ENCODE measurements at places on chromosomes 2 and 18.

- DNase-seq, result no peak
Measured at GRCh38 chr18:31015715-31016434, 26.7 kb downstream of the DSC3 start.

GRCh38 chr18:35241448-35241804 is 592 bp downstream of the ZNF397 start:
- no peak for DNase-seq

GRCh38 chr18:23077493-23078256 is 57.6 kb upstream of the CABLES1 start:
- no peak for DNase-seq

DNA sequence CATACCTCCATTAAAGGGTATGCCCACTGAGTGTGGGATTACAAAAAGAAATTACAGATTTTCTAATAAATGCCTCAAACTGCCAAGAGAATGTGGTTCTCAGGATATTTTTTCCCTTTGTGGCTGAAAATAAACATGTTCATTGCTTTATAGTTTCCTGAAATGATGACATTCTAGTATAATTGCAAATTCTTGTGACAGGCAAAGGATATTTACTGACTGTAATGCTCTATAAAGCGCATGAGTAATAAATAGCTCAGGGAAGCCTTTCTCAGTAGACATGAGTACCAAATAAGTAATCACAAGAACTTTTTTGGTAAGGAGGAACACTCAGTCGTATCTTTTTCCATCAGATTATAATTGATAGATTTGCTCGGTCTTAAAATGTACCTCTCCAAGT is 72.3 kb downstream of the FTCDNL1 start:
- no peak for DNase-seq

GRCh38 chr2:202479090-202479489 is 103.0 kb downstream of the BMPR2 start:
- DNase-seq, result peak; percentile 18

All from fibroblast of the aortic adventitia (primary cell).